ENCODE measurements at places on chromosomes 6 and 20.

GRCh38 chr6:170032197-170032596, 258.7 kb downstream of the DLL1 start:
- peak; percentile 10 for ATAC-seq

GRCh38 chr20:6355754-6356451, 233.1 kb upstream of the FERMT1 start:
- no peak for ATAC-seq

DNA sequence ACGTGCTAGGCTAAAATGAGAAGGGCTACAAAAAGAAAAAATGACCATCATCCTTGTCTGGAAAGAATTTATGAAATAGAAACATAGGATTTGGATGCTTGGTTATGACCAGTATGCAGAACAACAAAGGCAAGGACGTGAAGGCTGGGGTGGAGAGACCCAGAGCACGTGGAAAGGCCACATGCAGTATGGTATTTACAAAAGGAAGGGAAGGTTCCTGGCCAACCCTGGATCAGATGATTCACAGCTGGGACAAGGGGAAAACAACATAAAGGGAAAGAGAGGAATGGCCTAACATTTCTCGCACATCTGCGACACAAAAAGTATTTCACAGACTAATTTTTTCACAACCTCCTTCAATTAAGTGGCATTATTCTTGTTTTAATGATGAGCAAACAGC, 8.2 kb downstream of the STX7 start:
- ATAC-seq, result no peak

DNA sequence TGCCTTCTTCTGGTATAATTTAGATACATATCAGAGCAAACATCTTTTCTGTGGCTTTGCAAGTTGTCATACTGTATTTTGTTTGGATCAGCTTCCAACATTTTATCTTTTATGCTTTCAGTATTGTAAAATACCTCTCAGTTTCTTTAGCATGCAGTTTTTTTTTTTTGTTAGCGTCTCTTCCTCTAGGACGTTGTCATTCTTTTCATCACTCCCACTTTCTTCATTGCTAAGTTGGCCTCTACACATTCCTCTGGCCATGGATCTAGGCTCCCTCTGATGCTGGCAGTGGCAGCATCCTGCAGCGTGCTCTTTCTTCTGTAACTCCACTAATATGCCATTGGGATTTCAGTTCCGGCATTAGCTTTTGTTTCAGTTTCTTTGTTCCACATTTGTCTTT, 21.7 kb downstream of the RPRD1B start:
- no peak for ATAC-seq

DNA sequence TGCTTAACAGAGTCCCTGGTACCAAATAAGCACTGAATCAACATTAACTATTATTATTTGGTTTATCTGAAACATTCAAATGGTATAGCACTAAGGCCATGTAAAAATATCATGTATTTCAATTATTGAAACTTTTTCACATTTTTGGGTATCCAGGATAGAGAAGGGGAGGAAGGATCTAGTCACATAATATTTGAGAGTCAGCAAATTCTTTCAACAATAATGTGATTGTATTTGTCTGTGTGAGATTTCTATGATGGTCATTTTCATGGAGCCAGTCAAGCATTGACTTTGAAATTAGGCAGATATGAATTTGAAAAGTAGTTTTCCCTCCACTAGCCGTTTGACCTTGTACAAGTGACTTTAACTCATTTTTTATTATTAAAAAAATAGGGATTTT, 67.9 kb downstream of the LAMA2 start:
- no peak for ATAC-seq

- ATAC-seq, result no peak
Measured at GRCh38 chr6:8562125-8562524, 126.8 kb upstream of the SLC35B3 start.

- ATAC-seq, result no peak
Measured at GRCh38 chr6:52507557-52508260, 69.2 kb downstream of the TRAM2 start.

GRCh38 chr6:134519465-134519864, 201.6 kb upstream of the SGK1 start:
- peak; percentile 54 for ATAC-seq

DNA sequence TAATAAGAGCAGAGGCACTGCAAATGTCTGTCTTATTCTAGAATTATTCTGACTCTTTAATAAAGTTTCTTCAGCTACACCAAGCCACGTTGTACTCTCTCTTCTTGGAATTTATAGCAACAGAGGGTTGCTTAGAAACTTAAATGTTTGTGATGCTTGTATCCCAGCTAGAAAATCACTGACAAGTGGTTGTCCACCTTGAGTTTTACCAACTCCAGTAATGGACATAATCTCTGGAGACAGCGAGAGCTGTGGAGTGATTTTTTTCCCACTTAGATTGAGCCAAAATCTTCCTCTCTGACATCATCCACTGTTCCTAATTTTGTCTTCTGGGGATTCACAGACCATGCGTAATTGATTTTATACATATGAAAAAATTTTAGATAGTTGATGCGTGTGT, 8.0 kb downstream of the ECT2L start:
- ATAC-seq, result no peak

- ATAC-seq, result no peak
Measured at GRCh38 chr6:54096811-54097210, 14.4 kb upstream of the MLIP start.

GRCh38 chr20:13119583-13119982, 101.5 kb upstream of the ISM1 start:
- ATAC-seq, result peak; percentile 49
